SJSA1 (cell line): ENCODE measurements at places on chromosomes 1 and 21.

DNA sequence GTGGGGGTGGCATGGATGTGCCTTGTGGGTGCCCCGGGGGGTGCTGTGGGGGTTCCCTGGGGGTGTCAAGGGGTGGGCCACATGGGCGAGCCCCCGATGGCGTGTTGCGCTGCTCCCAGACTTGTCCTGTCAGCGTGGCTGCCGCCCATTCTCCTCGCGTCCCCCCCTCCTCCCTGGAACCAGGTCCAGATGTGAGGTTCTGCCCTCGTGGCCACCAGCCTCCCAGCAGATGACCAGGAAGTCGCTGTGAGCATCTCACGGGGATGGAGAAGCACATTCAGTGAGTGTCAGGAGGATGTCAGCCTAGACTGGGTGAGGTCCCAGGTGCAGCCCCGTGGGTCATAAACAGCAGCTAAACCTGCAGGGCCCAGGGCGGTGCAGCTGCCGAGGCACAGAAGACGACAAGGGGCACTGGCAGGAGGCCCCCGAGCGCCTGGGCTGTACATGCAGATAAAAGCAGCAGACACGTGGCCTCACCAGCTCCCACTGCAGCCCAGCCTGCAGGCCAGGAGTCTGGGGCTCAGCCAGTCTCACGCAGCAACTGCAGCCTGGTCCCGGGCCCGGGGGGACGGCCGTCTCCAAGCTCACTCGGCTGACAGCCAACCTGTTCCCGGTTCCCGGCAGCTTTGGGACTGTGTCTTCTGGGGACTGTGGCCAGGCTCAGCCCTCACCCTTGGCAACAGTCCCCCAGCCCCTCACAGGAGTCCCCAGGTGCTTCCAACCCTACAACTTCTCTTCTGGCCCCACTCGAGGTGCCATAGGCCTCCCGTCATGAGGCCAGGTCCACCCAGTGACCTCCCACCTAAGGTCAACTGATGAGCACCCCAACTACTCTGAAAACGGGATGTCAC is 17.5 kb upstream of the COL6A2 start:
- DNase-seq: peak; percentile 42

DNA sequence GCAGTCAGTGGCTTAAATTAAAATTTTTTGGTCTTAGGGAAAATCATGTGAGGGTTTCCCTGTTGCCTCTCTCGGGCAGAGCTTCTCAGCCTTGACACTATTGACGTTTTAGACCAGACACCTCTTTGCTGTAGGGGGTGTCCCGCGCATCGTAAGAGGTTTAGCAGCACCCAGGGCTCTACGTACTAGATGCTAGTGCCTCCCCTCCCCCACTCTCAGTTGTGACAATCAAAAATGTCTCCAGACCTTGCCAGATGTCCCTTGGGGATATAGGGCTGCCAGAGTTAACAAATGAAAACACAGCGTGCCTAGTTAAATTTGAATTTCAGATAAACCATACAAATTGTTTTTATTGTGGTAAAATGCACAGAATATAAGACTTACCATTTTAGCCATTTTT is 293.3 kb downstream of the DISC1 start:
- DNase-seq: no peak

DNA sequence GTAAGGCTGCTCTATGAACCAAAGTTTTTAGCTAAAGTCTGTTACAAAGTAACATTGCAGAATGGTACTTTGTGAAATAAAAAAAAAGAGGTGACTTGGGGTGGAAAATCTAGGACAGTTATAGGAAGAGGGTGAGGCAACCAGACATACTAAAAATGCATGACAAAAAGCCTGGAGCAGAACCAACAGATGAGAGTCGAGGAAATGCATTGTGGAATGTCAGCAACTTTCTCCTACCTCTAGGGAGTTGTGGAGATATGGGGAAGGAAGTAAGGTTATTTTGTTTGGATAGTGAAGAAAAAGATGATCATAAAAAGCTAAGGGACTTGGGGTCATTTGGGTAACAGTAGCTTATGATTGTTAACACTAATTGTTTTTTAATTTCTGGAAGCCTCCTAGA is 295.6 kb downstream of the S1PR1 start:
- no peak for DNase-seq

DNA sequence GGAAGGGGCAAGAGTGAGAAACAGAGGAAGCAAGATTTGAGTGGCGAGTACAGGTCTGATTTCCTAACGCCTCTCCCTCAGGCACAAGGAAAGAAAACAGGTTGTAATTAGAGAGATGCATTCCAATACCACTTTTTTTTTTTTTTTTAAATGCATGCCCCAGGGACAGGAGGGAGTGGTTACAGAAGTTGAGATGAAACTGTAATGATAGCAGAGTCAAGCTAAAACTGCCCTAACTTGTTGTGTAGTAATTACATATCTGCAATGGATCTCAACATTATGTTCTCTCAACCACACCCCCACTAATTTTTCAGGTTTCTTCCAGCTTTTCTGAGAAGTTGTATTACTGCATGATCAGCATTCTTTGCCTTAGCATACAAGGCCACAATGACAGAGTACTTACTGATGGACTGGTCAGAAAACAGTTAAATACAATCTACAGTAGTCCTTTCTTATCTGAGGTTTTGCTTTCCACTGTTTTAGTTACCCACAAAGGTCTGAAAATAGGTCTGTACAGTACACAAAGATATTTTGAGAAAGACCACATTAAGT is 5.5 kb downstream of the ETV3 start:
- no peak for DNase-seq

DNA sequence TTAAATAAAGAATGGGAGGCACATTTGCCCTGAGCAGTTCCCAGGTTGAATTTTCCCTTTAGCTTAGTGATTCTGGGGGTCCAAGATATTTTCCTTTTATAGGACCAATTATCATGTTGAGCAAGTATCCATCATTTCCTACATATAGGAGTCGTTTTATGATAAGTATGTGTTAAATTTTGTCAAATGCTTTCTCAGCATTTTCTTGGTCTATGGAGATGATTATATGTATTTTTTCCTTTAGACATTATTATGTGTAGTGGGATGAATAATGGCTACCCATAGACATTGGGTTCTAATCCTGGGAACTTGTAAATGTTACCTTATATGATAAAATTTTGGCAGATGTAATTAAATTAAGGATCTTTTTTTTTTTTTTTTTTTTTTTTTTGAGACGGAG is 128.7 kb downstream of the LMO4 start:
- no peak for DNase-seq

GRCh38 chr1:51924455-51924854 is 45.9 kb upstream of the NRDC start:
- DNase-seq: peak; percentile 59
